AG08395 (cell line): ENCODE measurements at places on chromosomes 6 and 20.

DNA sequence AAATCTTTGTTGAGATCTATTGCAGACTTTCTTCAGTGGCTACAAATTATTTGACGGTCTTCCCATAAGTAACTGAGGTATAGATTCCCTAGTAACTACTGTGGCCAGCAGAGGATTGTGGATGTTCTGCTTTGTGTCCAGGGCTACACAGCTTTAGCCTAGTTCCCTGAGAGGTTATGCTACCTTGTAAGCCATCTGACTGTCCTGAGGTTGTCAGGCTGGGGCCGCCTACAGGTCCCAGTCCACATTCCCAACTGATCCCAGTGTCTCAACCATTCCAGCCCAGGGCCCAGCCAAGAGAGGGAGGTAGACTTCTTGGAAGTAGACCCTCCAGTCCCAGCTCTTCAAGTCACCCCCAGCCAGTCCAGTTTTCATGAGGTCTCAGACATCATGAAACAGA, 57.7 kb downstream of the BANF2 start:
- no peak for DNase-seq

GRCh38 chr20:8094850-8095249, 37.2 kb upstream of the PLCB1 start:
- peak; percentile 30 for DNase-seq

DNA sequence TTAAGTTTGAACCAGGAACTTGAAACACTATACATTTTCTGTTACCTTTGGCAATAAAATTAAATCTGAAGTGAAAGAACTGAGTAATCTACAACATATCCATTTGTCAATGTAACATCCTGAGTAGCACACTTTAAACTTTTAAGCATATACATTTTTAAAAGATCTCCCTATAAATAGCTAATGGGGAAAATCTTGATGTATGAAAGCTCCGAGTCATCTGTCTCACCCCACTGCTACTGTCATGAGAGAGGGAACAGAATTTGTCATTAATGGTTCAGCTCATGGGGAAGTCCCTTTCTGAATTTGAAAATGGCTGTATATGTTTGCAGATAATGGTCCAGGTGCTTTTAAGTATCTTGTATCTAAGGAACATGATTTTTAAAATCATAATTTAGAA, 55.2 kb upstream of the NOX3 start:
- DNase-seq, result no peak

DNA sequence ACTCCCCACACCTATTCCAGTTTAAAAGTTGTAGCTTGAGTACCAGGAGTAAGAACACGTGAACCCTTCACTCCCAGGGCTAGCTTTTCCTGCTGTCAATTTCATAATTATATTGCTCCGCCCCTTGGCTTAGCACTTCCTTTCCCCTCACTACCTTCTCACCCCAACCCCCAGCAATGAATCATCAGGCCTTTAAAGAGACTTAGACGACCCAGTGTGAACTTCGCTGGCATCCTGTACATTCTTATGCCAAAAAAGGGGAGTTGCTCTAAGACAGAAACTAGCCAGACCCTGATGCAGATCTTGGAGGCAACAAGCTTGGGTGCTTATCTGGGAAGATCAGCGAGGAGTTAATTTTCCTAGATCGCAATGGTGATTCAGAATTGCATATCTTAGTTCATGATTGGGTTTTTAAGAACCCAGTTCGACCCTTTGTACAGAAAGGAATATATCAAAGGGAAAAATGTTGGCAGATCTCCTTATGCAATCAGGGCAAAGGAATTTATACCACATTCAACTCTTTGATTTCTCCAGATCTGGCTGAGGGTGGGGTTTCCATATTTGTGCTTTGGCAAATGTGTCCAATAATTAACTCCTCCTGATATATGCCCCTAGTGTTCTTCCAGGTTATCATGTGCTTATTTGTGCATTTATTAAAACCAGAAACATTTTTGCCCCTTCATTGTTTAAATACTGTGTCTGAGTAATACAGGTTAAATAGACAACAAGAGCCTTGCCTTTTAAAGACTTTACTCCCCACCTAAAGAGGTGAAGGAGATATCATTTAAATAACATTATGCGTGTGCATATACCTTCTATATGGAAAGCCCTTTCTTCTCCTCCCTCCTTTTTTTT, 8.1 kb upstream of the ATXN1 start:
- DNase-seq, result peak; percentile 80

DNA sequence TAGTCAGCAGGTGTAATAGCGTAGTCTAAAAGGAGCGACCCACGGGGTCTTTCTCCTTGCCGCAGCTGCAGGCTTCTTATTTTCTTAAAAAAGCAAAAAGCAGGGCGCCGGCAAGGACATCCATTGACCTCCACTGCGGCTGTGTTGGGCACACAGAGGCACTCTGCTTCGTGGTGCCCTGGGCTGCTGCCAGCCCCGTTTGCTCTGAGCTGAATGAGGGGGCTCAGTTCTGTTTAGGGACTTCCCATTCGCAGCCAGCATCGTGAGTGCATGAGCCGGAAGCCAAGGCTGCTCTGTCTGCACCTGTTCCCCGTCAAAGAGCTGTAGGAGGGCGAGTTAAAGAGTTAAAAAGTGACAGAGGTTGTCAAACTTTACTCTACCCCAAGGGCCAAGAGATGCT, 1.7 kb upstream of the SLC22A2 start:
- DNase-seq, result no peak

DNA sequence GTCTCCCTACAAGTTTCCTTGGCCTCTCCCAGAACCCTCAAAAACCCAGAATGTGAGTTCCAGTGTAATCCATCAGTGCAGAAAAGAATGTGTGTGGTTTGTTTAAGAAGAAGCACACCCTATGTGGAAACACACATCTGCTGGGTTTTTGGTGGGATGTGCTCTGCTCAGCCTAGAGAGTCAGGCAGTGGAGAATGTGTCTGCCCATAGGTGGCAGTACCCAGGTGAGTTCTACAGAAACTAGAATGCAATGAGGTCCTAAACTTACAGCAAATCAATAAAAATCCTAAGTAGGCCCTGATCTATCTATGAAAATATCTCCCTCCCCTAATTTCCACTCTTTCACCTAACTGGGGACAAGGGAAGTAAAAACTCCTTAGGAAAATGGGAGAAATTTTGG, 437.3 kb downstream of the DHX35 start:
- DNase-seq, result no peak

DNA sequence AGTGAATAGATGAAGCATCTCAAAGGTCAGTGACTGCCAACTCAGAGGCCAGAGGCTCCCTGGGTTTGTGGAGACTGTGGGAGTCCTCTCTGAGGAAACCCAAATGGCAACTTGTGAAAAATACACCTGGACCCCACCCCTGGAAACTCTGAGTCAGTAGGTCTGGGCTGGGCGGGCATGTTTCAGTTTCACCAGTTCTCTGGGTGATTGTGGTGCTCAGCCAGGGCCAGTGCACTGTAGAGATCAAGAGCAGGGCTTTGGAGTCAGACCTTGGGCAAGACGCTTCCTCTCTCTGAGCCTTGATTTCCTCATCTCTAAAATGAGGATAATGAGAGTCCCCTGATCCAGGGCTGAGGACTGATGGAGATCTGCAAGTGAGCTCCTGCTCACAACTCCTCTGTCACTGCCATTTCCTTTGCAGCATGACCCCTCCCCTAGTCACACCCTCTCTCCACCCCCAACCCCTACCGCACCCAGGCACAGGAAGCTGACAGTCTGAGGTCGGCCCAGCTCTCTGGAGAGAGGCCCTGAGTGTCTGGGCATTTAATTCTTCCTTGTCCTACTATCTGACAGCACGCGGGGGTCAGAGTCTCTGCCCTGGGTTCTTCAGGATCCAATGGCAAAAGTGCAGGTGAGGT, 5.1 kb downstream of the DEF6 start:
- DNase-seq, result peak; percentile 38

DNA sequence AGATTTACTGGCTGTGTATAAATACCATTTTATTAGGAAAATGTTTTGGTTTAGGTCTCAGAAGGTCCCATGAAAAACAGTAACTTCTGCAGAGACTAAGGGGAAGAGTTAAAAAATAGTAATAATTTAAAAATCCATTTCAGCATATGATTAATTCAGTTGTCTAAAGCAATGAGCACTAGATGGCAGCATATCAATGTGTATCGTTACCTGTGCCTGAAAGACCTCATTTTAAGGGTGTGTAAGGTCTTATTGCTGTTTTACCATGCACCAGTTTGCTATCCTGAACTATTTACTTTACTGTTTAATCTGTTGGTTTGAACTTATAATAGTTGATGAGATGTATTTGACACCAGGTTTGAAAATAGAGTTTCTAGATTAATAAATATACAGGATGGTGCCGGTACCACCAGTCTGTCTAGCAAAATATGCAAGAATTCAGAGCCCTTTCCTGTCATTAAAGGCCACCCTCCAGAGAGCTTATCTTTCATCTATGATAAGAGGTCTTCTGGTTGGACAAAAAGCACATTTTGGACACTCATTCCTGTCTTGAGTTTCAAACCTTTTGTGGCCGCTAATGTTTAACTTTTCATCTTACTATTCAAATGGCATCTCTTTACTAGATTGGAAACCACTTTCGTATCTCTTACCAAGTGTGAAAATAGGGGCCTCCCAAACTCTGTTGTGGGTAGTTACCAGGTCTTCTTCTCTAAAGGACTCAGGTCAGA, 8.9 kb upstream of the AHI1 start:
- peak; percentile 39 for DNase-seq

DNA sequence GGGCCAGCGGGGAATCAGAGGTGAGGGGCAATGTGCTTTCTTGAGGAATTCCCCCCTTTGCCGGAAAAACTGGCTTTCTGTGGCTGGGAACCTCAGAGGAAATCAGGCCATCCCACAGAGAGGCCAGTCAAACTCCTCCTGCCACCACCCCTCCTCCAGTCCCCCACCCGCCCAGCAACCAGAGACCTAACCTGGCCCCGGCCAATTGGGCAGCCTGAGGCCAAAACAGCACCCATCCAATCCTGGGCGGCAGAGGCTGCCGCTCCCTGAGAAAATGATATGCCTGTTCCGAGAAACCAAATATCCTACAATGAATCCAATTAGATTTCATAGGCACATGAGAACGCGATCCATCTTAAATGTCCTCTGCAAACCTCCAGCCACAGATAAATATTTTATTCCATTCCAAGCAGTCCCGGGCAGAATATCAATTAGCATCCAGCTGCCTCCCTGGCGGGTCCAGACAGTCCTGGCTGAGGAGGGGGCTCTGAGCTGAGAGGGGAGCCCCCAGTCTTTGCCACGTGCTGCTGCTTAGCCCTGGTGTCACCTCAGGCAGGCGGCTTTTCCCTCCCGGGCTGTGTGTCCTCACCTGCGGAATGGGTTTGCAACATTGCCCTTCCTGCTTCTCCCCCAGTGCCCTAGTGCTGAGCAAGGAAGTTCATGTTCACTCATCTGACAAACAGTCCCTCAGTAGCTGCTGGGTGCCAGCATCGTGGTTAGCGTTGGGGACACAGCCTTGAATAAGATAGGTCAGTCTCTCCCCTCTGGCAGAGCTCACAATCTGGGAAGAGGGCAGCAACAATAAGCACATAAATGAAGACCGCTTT, 95.0 kb downstream of the DLGAP4 start:
- DNase-seq, result no peak

DNA sequence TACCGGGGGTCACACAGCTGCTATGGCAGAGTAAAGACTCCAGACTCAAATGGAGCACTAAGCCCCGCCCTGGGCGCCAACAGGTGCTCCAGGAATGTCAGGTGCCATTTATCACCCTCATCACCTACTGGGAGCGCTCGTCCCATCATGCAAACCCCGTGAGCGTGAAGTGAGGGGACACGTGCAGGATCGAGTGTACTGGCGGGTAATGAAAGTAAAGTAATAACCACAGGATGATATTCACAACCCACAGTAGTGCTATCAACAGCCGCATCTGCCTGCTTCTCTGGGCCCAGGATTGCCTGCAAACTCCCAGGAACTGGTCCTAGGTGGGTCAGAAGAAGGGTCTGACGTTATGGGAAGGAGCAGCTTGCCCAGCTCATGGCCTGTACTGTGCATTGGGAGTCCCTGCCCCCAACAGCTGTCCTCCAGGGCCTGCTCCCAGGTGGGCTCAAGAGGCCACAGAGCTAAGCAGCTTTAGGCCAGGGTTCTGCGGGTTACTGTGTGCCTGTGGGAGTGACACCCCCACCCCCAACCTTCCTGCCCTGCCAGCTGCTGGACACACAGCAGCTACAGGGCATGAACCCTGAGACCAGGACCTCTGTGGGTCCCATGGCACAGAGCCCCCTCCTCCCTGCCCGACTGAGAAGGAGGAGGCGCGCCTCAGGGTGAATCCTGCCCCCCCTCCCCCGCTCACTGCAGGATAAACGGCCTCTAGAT, 120.5 kb upstream of the SULF2 start:
- no peak for DNase-seq

DNA sequence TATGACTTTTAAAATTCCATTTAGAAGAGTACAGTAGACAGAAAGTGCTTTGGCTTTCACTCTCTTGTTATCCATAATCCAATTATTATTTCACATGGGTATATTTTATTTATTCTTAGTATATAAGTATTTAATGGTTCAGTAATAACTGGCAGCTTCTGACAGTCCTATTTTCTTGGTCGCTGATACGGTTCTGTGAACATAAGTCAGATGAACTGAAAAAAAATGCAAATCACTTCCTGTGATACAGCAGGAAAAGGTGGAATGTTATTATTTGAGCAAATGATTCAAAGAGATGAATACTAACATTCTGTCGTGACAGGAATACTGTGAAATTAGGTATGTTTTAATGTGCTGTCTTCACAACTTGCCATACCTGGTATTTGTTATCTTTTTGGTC, 132.3 kb downstream of the ARHGAP18 start:
- DNase-seq, result no peak

DNA sequence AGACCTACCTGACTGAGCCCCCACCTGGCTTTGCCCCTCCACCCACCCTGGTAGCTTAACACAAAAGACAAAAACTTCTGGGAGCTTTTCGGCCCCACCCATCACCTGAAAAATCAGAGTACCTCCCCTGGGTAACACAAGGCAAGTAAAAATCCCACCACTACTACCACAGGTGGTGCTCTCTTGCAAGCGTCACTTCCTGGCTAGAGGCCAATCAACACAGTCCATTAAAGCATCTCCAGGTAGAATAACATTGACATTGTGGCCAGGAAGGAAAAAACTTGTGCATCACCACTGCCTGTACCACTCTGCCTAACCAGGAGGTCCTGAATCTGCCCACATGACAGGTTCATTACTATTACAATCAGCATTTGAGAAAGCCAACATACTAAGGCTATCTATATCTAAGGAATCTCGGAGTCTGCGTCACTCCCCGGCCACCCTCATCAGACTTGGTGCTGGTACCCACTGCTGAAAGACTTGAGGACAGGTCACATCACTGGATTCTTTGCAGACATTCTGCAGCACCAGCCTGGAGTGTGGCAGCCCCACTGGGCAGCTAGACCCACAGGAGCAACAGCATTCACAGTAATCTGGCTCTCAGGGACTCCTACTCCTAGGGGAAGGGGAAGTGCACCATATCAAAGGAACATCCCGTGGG, 125.9 kb downstream of the CDK19 start:
- DNase-seq, result no peak

DNA sequence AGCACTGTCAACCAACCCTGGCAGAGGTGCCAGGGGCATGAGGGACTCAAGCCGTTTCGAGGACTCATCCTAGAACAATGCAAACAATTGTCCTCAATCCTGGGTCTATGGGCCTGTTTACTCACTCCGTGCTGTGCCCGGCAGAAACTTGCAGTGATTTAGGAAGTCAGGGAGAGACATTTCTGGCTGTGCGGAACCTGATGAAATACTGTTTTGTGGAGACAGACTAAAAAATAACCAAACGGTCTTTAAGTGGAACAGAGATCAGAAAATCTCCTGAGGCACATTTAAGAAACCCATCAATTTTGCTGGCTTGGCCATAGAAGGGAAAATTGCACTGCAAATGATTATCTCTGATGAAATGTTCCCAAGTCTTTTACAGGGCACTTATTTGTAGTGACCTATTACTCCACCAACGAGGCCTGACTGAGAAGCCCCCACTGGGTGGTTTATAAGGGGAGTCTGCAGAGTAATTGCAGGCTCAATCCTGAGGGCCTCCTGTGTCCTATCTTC, 79.8 kb upstream of the KCNK16 start:
- peak; percentile 94 for DNase-seq

GRCh38 chr6:33950891-33951889, 147.4 kb upstream of the MLN start:
- no peak for DNase-seq
